ENCODE measurements at places on chromosomes 13 and 19. TPM values are rescaled to one million over a fixed set of nuclear protein-coding genes. Genes with fewer than 3 reads are reported as not detected.
A peak's percentile ranks its signal among the peaks of the same experiment; 100 is the strongest.

DNA sequence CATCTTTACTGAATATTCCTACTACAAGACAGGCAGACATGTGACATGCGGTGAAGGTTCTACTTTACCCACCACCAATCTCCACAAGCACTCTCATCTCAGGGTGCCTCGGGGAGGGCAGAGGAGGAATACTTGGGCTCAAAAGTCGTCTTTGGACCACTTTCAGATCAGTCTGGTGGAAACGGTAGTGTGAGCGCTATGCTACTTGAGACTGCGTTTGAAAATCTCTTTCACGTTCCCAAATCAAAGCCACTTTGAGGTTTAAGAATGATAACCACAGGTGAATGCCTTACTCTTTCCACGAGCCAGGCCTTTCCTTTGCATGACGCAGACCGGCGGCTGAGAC, 1.5 kb upstream of the SOX1 start:
- no peak overlapping the region for H3K27ac ChIP-seq
- H3K4me1 ChIP-seq, result no peaks in the 10 kb centered on the region
- no peak overlapping the region for H3K4me3 ChIP-seq
- no peaks in the 10 kb centered on the region for H3K36me3 ChIP-seq

DNA sequence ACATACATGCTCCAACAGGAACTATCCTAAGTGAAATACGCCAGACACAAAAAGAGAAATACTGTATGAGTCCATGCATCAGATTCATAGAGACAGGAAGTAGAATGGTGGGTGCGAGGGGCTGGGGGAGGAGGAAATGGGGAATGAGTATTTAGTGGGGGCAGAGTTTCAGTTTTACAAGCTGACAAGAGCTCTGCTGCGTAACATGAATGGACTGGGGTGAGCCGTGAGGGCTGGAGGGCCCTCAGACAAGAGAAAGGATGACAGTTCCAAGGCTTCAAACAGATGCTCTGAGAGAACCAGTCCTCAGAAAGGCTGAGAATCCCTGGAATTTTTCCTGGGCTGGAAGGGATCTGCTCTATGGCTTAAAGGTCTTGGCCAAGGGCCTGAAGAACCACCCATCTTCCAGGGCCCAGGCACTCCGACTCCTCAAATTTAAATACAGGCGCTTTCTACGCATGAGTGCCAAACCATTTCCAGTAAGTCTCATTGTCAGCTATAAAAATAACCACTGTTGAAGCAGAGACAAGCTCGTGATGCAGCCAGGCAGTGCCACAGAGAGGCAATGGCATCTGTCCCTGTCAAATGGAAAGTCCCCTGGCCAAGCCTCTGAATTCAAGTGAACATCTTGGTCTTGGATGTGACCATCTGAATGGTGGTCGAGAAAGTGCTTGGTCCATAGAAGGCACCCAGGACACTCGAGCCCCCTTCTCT, 17.5 kb downstream of the KLF2 start:
- H3K36me3 ChIP-seq, result no peaks in the 10 kb centered on the region
- H3K27ac ChIP-seq, result peak overlapping the region; percentile 66
- no peaks in the 10 kb centered on the region for H3K27me3 ChIP-seq
- no peak overlapping the region for H3K4me3 ChIP-seq

DNA sequence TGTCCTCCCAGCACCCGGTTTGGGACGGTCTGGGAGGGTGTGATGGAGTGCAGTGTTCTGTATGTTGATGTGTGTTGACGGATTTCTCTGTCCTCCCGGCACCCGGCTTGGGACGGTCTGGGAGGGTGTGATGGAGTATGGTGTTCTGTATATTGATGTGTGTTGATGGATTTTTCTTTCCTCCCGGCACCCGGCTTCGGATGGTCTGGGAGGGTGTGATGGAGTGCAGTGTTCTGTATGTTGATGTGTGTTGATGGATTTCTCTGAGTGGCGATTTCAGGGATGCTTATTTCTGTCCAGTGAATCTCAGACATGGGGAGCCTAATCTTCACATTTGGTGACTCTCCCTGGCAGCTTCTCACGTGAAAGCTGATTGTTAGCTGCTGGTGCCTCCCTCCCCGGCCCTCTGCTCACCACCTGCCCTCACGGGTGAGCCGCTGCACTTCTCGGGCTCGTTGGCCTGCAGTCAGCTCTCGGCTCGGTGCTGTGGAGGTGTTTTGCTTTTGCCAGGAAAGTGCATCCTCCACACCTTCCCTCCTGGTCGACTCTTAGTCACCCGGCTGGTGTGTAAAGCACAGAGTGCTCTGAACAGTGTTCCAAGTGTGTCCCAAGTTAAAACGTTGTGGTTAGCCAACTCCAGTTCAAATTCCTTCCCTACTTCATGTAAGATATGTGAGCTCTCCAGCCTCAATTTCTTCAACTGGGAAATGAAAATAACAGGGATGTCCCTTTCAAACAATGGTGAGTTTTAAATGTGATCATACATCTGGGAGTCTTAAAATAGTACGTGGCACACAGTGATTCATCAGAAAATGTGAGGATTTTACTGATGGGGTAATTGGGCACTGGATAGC, 54.6 kb downstream of the ATP11A start:
- H3K4me3 ChIP-seq, result no peak overlapping the region
- H3K4me1 ChIP-seq, result no peaks in the 10 kb centered on the region
- H3K27me3 ChIP-seq, result no peaks in the 10 kb centered on the region
- DNase-seq, result peak; percentile 17
- H3K36me3 ChIP-seq, result no peaks in the 10 kb centered on the region

DNA sequence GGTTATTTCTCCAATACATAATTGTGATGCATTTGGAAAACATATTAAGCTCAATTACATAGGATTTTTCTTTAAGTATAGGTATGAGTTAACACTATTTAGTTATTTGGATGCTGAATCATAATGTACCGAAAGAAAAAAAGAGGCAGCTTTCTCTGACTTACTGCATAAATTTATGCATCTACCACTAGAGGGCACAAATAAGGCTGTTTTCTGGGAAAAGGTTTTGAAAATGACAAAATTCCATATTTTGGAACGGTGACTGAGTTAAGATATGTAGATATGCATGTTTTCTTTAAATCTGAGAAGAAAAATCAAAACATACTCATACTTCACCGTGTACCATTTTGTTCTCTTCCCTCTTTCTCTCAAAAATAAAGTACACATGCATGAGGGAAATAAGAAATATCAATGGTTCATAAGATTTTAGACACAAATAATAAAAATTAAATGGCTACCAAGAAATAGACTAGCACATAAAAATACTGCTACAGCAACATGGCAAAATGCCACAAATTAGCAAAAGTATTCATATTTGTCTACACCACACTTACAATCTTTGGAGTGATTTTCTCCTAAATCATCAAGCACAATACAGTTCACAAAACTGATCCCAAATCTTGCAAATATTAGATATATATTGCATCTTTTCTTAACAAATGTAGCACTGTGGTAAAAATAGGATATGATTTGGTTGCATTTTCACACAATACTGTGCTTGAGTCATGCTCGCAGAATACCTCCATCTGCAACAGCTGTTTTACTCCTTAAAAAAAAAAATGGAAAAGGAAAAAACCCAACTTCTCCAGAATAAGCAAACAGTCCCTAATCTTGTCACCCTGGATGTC, 260.0 kb downstream of the FGF14 start:
- no peaks in the 10 kb centered on the region for H3K4me1 ChIP-seq
- no peak overlapping the region for H3K27ac ChIP-seq
- no peaks in the 10 kb centered on the region for H3K36me3 ChIP-seq
- no peaks in the 10 kb centered on the region for H3K27me3 ChIP-seq
- no peak overlapping the region for H3K4me3 ChIP-seq

DNA sequence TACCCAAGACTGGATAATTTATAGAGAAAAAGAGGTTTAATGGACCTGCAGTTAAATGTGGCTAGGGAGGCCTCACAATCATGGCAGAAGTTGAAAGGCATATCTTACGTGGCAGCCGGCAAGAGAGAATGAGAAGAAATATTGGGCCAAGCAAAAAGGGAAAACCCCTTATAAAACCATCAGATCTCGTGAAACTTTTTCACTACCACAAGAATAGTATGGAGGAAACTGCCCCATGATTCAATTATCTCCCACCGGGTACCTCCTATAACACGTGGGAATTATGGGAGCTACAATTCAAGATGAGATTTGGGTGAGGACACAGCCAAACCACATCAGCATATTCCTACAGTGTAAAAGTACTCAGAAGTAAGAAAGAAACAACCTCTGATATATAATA, 4.7 kb upstream of the KBTBD7 start:
- H3K27ac ChIP-seq, result no peak overlapping the region
- H3K27me3 ChIP-seq, result no peaks in the 10 kb centered on the region
- H3K4me1 ChIP-seq, result no peaks in the 10 kb centered on the region
- no peaks in the 10 kb centered on the region for H3K36me3 ChIP-seq
- DNase-seq, result no peak

- no peaks in the 10 kb centered on the region for H3K4me1 ChIP-seq
- no peaks in the 10 kb centered on the region for H3K36me3 ChIP-seq
- no peak overlapping the region for H3K4me3 ChIP-seq
- no peaks in the 10 kb centered on the region for H3K27me3 ChIP-seq
- H3K27ac ChIP-seq, result no peak overlapping the region
- no peak for DNase-seq
These were observed 11.7 kb downstream of the KCTD12 start for GRCh38 chr13:76874479-76874878.

- no peaks in the 10 kb centered on the region for H3K36me3 ChIP-seq
- no peak overlapping the region for H3K4me3 ChIP-seq
- peaks cover 6% of the 10 kb centered on the region for H3K27me3 ChIP-seq
- H3K27ac ChIP-seq, result no peak overlapping the region
These were observed 36.8 kb upstream of the SEMA6B start for GRCh38 chr19:4596033-4596904.

DNA sequence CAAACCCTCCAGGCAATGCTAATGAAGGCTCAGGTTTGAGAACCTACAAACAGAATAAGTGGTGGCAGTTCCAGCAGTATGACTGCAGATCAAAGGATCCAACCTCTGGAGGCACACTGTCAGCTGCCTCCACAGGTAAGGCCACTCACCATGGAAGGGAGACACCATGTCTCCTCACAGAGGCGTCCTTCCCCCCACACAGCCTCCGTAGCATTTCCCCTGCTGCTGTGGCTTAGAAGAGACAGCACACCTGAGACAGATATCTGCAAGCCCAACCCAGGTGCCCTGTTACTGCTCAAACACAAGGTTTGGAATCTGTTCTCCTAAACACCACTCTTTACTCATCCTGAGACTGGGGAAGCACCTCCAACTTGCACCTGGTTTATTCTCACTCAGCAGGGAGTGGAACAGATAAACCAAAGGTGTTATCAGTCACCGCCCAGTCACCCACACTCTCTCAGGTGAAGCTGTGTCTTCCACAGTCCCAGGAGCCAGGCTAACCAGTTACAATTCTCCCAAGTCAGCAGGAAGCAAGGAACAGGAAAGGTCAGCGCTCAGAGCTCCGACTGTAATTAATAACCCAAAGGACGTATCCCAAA, 311.2 kb downstream of the FOXO1 start:
- H3K27ac ChIP-seq, result no peak overlapping the region
- no peak for DNase-seq
- peaks cover 5% of the 10 kb centered on the region for H3K4me1 ChIP-seq
- H3K4me3 ChIP-seq, result no peak overlapping the region
- H3K27me3 ChIP-seq, result no peaks in the 10 kb centered on the region
- no peaks in the 10 kb centered on the region for H3K36me3 ChIP-seq

- no peaks in the 10 kb centered on the region for H3K36me3 ChIP-seq
- peak; percentile 23 for DNase-seq
- H3K4me1 ChIP-seq, result no peaks in the 10 kb centered on the region
- no peaks in the 10 kb centered on the region for H3K27me3 ChIP-seq
- peak overlapping the region; percentile 53 for H3K27ac ChIP-seq
- no peak overlapping the region for H3K4me3 ChIP-seq
These were observed 10.5 kb downstream of the SMIM24 start for GRCh38 chr19:3469638-3470499.

The LGALS14 gene
- not detected for total RNA-seq

The FAM124A gene
- total RNA-seq, result 3.8 TPM

The ZNF681 gene
- total RNA-seq, result 1.8 TPM

The PGLYRP1 gene
- not detected for total RNA-seq

The ZGLP1 gene
- total RNA-seq, result 1.0 TPM

The HRC gene
- total RNA-seq, result 5.3 TPM

The ZNF227 gene
- 43.8 TPM for total RNA-seq

The FAAP24 gene
- total RNA-seq, result 2.0 TPM

The LSR gene
- 7.3 TPM for total RNA-seq
